NCI-H2107 (cell line): ENCODE measurements at places on chromosomes 2 and 18.

DNA sequence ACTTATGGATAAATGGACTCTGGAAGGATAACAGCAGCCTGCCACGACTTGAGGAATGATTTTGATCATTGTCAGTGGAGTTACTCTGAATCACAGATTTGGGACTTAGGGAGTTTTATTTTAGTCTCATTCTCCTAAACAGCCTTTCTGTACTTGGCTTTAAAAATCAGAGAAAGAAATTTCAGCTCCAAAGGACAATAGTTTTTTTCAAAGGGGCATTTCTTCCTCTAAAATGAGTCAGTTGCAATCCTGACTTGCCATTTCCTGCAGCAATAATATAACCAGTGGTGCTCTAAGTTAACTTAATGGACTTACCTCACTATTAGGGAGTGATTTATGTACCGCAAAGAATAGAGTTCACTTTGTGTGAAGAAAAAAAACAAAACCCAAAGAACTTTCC, 35.1 kb upstream of the MTX2 start:
- no peak for DNase-seq

GRCh38 chr2:42598656-42599055, 30.2 kb downstream of the MTA3 start:
- no peak for DNase-seq

DNA sequence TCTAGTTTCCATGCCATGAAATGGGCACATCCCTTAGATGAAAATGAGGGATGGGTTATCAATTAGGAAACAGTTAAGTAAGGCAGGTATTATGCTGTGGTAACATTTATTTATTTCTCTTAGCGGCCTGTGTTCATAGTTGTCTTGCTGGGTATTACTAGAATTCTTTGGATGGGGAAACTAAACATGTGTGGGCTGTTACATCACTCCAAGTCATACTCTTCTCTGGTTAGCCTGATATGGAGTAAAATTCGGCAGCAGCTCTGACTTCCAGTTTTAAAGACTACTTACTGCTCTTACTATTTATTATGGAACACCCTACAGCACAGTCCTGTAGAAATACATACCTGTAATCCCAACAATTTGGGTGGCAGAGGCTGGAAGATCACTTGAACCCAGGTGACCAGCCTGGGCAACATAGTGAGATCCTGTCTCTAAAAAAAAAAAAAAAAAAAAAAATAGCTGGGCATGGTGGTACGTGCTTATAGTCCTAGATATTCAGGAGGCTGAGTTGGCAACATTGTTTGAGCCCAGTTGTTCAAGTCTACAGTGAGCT, 33.1 kb upstream of the RASGRP3 start:
- DNase-seq = no peak

GRCh38 chr2:196263181-196263747, 91.9 kb upstream of the STK17B start:
- DNase-seq = no peak

DNA sequence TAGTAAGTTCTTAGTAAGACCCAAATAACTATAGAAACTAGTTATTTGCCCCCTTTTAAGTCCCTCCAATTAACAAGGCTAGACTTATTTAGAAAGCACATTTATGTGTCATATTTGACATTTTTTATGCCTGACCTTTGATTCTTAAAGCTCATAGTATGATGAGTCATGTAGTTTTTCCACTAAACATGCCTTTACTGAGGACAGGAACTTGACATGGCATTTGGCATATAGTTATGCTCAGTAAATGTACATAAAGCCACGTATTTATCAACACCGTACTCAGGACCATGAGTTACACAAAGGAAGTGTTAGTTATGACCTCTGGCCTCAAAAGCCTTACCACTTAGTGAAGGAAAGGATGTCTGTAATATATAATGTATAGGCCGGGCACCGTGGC, 78.9 kb downstream of the GNAL start:
- DNase-seq = no peak

DNA sequence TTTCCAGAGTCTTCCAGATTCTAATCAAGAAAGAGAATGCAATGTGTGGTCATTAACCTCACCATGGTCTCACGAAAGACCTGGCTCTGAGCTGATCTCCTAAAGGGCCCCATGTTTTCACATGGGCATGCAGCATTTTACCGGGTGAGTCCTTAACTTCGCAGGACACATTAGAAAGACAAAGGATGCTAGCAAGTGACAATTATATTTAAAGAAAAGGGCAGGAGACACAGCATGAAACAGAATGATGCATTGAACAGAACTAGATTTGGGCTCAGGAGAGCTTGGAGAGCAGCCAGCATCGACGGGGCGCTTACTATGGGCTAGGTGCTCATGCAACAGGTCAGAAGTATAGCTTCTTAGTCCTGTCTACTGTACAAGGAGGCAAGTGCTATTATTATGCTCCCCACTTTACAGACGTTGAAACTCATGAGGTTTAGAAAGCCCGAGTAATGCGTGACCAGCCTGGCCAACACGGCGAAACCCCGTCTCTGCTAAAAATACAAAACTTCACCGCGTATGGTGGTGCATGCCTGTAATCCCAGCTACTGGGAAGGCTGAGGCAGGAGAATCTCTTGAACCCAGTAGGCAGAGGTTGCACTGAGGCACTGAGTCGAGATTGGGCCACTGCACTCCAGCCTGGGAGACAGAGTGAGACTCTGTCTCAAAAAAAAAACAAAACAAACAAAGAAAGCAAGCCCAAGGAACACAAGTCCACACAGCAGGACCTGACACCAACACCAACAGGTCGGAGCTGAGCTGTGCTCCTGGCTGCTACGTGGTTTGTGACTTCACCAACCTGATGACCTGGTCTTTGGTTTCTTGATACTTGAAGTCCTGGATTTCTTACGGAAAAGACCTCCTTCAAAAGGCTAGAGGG, 16.1 kb downstream of the MBP start:
- no peak for DNase-seq

DNA sequence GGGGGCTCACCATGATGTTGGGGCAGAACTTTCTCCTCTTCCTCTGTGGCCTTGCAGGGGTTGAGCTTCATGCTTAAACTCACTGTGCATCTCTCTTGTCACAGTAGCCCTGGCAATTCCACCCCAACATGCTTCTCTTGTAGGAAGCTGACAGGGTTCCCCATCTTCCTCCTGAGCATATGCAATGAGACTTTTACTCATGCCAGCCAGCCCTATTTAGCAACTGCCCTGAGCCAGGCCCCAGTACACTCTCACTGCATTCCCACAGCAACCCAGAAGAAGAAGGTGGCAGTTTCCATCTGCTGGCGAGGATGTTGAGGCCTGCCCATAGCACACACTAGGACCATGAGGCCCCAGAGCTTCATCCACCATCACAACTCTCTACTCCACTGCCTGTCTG, 72.2 kb upstream of the TEX51 start:
- DNase-seq = no peak

- no peak for DNase-seq
Measured at GRCh38 chr2:171762879-171763573, 75.8 kb downstream of the DYNC1I2 start.

DNA sequence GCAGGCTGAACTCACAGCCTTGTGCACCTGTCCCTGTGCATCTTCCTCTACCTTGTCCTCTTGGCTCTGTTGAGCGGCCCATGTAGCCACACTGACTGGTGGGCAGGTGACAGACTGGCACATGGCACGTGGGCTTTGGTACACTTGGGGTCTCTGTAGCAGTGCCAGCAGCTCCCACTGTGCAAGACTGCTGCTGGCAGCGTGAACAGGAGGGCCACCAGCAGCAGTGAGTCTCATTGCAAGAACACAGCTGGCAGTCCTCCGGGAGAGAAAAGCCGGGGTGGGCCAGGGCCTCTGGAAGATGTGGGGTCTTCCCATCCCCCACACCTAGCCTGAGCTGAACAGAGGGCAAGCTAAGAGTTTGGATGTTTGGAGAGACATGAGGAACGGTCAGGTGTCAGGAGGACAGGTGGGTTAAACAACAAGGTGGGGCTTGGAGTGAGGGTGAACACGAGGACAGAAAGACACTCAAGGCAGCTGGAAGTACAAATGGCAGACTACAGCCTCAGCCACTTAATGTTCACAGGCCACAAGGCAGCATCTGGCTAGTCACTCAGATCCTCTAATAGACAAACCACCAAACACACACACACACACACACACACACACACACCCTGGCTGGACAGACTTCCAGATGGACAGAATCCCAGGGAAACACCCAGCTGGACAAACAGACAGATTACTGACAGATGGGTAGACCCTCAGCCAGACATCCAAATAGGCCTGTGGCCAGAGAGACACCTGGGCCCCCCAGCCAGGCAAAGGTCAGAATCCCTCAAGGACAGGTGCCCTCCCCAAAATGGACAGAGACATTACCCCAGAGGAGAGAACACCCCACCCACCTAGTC, 2.3 kb upstream of the PTPN18 start:
- no peak for DNase-seq

- DNase-seq = no peak
Measured at GRCh38 chr2:229511524-229511923, 202.8 kb downstream of the DNER start.

- DNase-seq = no peak
Measured at GRCh38 chr2:166148500-166149400, 20.9 kb upstream of the SCN1A start.

GRCh38 chr2:149587950-149588487, 444 bp upstream of the MMADHC start:
- no peak for DNase-seq
